ENCODE measurements at places on chromosomes 2 and 18.

DNA sequence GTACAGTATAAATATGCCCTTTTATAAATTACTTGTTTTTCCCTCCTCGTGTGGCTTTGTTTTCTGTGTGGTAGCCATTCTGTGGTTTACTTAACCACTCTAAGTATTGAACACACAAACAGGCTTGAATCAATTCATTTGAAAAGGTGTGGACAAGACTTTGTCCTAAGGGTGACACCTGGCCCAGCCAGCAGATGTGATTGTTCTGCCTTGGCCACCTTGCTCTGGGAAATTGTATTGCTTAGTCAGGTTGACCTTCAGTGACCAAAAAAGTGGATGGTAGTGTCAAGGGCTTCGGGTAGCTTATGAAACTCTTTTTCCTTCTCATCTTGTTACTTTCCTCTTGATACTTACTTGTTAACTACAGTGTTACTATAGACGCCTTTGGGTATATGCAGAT lies 61.9 kb downstream of the DGKD start:
- no peak for DNase-seq

GRCh38 chr2:27118525-27119329 lies at the start of gene CGREF1:
Gene CGREF1, minus strand, starts transcription at chr2:27119128. Its CDS starts 14,762 bp downstream, at chr2:27104366.
- DNase-seq, result peak; percentile 12

- no peak for DNase-seq
Observed at GRCh38 chr2:1767939-1768691, 23.8 kb upstream of the PXDN start.

- DNase-seq, result no peak
Observed at GRCh38 chr2:141515931-141516330, 614.9 kb downstream of the LRP1B start.

DNA sequence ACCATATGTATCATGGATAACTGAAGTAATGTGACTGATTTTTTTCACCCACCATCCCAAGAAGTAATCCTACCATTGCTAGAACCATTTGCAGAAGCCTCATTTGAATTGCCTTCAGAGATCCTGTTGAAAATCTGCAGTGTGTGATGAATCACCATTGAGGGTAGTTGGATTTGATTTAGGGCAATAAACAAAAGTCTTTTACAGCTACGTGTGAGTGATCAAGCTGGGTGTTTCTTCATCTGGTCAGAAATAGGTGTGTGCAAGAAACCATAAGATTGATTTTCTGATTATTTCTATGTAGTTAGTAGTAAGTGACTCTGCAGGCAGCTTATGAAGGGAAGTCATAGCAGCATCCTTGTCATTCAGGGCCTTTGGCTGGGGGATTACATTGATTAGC lies 159.6 kb downstream of the MGAT5 start:
- DNase-seq, result no peak

- no peak for DNase-seq
Observed at GRCh38 chr2:105827351-105828096, 82.8 kb downstream of the NCK2 start.

- DNase-seq, result no peak
Observed at GRCh38 chr2:199259671-199260070, 198.1 kb downstream of the SATB2 start.

DNA sequence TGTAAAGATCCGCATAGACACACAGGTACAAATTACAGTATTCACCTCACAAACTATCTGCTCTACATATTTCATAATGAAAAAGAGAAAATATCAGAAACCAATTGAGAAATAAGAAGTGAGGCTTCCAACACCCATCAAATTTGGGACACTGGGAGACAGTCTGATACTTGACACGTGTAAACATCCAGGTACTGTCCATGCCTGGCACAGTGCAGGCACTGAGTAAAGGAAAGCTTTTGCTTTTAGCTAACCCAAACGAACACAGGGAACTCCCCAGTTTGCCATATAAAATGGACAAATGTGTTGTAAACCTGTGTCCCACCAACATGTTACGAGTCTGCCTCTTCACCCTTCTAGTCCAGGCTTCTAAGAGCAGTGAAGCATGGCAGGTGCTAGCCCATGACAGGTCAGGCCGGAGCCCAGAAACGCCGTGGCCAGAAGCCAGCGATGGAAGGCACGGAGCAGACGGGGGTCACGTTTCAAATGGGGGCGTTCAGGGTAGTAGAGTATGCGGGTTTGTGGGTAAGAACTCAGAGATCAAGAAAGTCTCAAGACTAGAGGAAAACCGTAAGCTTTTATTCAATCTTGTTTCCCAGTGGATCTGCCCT lies 27.0 kb downstream of the CDH2 start:
- DNase-seq, result no peak

DNA sequence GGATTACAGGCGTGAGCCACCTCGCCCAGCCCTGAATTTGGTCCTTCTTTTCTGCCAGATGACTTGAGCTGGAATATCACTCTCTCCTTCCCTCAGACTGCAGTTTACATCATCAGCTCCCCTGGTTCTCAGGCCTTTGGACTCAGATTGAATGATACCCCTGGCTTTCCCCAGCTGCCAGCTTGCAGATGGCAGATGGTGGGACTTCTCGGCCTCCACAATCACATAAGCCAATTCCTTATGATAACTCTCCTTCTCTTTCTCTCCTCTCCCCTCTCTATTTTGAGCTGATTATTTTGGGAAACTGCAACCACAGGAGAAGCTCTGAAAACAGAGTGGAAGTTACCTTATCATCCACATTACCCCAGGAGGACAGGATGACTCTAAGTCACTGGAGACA lies 33.4 kb upstream of the ATP8B1 start:
- no peak for DNase-seq

- no peak for DNase-seq
Observed at GRCh38 chr2:119389615-119390306, 23.0 kb downstream of the DBI start.

- DNase-seq, result no peak
Observed at GRCh38 chr2:213122725-213123124, 28.7 kb downstream of the IKZF2 start.

GRCh38 chr2:130374587-130375290 lies 18.9 kb downstream of the PTPN18 start:
- no peak for DNase-seq

DNA sequence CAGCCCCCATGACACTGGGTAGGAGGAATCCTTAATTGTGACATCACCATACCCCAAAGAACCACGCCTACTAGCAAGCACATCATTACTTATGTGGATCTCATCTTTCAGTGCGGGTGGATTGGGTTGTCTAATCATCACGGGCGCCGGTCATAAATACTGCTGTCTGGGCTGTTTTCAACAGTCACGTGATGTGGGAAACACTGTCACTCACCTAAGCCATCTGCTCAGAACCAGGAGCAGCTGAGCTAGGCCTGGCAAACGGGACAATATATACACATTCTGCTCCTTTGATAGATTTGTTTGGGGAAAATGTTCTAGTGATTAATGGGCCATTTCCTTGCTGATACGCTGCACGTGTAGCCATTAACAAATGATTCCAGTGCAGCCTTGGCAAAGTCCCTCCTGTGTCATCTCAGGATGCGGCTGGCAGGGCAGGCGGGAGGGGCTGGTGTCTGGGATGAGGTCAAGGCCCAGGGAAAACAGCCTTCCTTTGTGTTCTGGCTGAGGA lies 145.9 kb upstream of the COPS8 start:
- no peak for DNase-seq

DNA sequence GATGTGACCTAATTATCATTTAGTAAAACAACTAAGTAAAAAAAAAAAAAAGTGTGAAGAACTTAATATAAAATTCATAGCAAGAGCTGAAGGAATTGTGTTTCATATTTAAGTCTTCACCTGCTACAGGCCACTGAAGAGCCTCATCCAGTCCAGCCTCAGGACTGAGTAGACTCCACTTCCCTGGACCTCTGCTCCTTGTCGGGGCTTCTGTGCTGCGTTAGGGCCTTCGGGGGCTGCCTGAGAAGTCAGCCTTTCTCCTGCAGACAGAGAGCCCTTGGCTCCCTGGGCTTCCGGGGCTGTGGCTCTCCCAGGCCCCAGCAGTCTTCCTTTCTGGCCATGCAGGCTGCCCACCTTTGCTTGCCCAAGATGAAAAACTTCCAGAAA lies 95.5 kb downstream of the MTCL1 start:
- no peak for DNase-seq

DNA sequence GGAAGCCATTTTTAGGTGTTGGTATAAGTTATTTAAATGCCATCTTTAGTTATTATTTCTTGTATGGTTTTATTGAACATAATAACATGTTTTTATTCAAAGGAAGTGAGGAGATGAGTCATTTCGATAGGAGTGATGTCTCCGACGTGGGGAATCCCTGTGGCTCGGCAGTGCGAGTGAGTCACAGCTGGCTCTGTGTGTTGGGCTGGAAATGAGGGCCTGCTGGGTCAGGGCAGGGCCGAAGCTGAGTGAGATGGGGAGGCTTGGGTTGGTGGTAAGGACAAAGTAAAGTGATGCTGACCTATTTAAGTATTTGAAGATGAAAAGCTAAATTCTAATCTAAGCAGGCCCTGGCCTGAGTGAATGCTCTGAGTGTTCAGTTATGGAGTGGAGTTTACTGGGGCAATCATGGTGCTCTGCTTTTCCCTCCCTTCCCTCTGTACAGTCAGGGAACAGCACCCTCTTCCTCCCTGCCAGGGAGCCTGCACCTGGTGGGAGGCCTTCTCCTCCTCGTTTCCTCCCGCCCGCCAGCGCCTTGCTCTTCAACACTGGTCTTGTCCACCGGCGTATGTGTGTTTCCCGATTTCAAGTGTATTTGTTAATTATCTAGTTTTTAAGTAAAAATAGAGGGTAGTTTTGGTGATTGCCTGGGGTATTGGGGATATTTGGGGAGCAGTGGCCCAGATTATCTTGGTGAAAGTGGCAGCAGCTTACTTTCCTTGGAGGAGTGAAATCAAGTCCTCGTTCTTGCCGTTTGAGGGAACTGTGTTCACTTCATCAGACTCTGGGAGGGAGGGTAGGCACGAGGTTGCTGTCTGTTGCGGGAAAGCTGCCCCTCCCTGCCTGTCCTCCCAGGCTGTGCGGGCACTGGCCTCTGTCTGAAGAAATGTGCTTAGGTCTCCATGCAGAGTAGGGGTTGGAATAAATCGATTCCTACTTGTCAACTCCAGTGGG lies 157.0 kb downstream of the LDLRAD4 start:
- DNase-seq, result peak; percentile 73

DNA sequence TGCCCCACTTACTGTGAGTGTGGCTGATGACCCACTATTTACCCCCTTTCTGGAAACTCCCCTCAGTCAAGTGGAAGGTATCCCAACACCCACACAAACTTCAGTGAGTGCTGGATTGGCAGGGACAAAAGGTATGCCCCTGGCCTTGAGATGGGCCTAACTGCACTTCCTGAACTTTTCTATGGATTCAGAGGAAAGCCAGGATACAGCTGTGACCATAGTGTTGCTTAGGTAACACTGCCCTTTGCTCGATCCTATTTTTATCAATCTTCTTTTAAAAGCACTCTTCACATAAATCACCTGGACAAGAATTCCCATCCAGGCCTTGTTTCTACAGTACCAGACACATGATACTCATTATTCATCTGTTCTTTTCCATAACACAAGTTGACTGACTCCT lies 671.5 kb upstream of the SLC8A1 start:
- no peak for DNase-seq

DNA sequence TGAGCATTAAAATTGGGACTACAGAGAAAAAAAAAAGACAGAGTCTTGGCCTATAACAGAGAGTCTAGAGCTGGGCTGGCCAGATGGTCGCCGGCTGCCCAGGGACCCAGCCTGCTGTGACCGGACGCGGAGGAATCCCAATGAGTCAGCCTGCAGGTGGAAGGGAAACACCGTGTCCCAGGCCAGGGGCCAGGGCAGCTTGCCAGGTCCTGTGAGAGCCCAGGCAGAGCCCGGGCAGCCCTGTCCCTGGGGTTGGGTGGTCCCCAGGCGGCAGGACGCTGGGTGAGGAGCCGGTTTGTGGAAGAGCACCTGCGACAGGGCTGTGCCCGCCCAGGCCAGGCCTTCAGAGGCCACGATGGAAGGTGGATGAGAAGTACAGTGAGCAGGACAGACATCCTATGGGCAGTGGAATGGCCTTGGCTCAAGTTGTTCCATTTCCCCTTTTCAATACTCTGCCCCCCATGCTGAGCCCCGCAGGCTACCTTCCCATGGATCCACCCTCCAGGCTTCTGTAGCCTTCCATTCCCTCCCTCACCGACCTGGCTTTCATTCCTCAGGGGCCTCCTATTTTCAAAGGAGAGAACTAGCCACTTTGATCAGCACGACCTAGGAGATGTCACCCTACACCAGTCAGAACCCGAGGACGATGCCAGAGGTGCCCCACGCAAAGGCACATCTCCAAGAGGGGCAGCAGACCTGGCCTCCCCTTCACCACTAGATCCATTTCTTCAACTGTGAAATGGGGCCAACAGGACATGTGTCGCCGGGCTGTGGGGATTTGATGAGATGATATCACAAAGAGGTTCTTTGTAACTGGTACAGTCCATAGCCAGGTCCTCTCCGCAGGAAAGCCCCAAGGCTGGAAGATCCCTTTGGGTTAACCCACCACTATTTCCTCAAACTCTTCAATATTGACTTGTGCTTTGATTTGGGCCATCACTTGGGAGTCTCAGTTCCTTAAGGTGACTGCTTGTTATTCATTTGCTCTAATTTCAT lies 87.5 kb downstream of the POLR1A start:
- DNase-seq, result no peak

GRCh38 chr18:22253676-22254075 lies 84.3 kb downstream of the GATA6 start:
- no peak for DNase-seq

DNA sequence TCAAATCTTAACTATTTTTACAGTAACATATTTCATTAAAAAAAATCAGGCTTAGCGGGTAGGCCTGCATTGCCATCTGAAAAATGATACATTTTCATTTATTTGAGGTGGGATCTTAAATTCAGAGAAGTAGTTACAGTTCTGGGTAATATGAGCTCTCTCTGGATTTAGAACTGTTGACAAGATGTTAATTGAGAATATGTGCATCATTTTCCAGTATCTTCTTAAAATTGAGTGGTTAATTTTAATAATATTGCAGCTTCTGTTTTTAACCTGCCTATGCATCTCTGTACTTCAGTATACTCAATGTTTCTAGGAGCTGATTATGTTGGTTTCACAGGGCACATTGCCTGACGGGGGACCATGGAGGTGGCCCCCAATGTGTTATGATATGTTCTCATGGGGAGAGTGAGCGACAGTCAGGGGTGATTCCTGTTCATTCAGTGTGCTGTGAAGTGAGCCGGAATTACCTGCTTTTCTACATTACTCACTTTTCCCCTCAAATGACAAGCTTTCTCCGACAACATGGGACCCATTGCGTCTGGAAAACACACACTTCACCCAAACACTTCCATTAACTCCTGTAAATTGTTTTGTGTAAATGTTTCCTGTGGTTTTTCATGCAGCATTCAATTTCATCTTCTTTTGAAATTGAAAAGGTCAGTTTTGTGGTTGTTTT lies 406.2 kb downstream of the MTX2 start:
- no peak for DNase-seq

DNA sequence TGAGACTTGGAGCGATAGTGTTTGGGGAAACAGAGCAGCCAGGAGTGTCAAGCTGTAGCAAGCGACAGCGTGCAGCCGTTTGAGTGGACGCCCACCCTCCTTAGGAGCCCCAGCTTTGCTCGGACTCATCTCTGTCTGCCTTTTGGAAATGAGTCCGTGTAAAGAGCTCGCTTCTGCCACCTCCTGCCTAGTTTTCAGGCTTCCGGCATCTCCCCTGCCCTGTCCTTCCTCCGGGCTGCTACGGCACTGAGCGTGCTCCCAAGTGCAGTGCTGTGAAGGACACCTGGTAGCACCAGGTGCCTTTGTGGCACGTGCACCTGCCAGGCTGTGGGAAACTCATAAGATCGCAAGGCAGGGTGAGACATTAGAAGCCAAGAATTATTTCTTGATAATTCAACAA lies 117.1 kb downstream of the RNF144A start:
- DNase-seq, result no peak

- DNase-seq, result no peak
Observed at GRCh38 chr2:144431392-144431783, 88.5 kb downstream of the ZEB2 start.
